ENCODE measurements at places on chromosomes 7 and 10.
A peak's percentile ranks its signal among the peaks of the same experiment; 100 is the strongest.

DNA sequence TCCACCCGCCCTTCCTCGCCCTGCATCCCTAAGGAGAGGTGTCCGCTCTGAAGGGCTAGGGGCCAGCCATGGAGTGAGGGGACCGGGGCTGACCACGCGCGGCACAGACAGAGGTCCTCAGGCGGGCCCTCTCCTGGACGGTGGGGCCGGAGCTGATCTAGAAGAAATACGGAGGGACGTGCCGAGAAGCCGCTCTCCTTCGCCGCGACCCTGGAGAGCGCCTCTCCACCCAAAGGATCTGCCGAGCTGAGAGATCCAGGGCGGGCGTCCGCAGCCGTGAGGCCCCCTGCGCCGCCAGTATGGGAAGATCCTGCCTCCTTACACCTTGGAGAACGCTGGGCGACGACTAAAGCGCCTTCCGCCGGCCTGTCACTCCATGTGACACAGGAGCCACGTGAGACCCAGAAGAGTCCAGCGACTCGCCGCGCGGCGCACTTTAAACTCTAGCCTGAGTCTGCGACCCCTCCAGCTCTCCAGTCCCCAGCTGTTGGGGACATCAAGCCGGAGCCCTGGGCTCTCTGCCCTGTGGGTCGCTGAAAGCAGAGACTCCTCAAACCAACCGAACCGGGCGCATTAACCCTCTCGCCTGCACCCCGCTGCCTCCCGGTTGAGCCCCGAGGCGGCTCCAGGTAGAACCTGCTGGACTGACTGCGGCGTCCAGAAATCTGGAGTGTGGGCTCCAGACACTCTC, 1.5 kb upstream of the SFMBT2 start:
- no peaks in the 10 kb centered on the region for H3K36me3 ChIP-seq
- no peak for DNase-seq
- H3K4me1 ChIP-seq, result peaks cover 48% of the 10 kb centered on the region
- peak overlapping the region; percentile 89 for H3K4me3 ChIP-seq

DNA sequence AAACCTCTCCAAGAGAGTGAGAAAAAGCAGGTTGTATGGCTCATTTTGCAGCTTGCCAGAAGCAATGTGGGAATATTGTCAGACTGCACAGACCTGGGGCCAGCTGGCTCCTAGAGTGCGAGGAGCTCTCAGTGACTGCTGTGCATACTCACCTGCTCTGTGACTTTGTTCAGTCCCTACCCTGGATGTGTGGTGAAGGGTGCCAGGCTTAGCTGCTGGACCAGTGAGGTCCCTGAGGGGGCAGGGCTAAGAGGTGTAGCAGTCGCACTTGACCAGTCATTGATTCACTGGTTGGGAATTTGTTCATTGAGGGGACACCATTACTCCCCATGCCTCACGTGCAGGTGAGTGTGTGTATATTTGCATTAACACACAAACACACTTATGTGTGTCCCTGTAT, 60.1 kb downstream of the IKZF1 start:
- H3K36me3 ChIP-seq, result no peaks in the 10 kb centered on the region
- H3K4me1 ChIP-seq, result no peaks in the 10 kb centered on the region
- no peak for DNase-seq
- H3K27me3 ChIP-seq, result no peaks in the 10 kb centered on the region

- H3K27me3 ChIP-seq, result no peaks in the 10 kb centered on the region
- H3K4me3 ChIP-seq, result no peak overlapping the region
- no peaks in the 10 kb centered on the region for H3K36me3 ChIP-seq
- peak overlapping the region; percentile 76 for H3K27ac ChIP-seq
- H3K4me1 ChIP-seq, result peaks cover 35% of the 10 kb centered on the region
These were observed 829.0 kb downstream of the TNS3 start for GRCh38 chr7:46752881-46753366.

- H3K4me1 ChIP-seq, result peaks cover 31% of the 10 kb centered on the region
- DNase-seq, result no peak
- H3K36me3 ChIP-seq, result no peaks in the 10 kb centered on the region
- H3K27ac ChIP-seq, result peak overlapping the region; percentile 71
- no peaks in the 10 kb centered on the region for H3K27me3 ChIP-seq
These were observed 106.2 kb downstream of the PLXDC2 start for GRCh38 chr10:19922236-19922963.

DNA sequence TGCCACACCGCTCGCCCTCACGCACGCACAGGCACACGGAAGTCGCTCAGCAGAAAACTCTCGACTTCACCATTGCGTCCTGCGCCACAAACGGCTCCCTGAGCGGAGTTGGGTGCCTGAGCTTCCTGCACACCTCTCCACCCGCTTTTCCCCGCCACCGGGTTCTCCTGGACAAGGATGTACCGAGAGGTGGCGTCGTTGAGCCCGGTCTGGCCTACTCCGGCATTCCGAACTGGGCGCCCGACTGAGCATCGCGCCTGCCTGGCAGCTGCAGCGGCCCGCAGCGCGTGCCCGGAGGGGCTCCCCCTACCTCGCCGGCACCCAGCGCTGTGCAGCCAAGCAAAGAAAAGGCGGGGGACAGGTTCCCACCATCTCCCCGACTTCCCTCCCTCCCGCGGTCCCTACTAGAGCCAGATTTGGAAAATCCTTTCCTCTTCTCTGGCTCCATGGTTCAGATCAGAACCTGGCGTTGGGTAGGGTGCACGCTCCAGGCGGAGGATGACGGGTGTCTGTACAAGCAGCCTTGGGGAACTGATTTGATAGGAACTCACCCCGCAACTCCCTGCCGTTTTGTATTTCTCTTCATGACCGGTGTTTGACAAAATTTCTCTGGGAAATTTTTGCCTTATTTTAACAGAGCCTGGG, 1.7 kb downstream of the SORCS3 start:
- DNase-seq, result peak; percentile 85
- H3K27me3 ChIP-seq, result peaks cover 74% of the 10 kb centered on the region
- H3K36me3 ChIP-seq, result no peaks in the 10 kb centered on the region
- H3K4me1 ChIP-seq, result no peaks in the 10 kb centered on the region

Data from esophagus muscularis mucosa (tissue), 4 donors.